ENCODE measurements at places on chromosomes 4 and X.

GRCh38 chr4:1115528-1116293 is 2.3 kb upstream of the RNF212 start:
- DNase-seq, result no peak

GRCh38 chrX:154010330-154011087 is 9.2 kb downstream of the IRAK1 start:
- DNase-seq, result no peak

DNA sequence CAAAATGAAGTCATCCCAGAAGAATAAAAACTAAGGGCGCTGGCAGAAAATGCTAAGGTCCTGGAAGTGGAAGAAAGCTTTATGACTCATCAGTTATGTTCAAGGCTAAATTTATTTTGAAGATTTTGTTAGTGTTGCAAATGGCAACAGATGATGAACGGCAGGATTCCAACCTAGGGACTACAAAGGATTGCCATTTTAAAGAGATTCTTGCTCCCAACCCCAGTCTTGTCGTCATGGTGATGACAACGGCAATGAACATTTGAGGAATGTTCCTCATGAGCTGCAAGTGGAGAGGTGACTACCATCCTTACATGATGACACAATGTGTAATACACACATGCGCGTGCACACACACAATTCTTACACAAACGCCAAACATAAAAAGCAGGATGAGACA is 54.4 kb upstream of the FTHL17 start:
- DNase-seq, result no peak

GRCh38 chr4:173834151-173834550 is 304.1 kb upstream of the HAND2 start:
- DNase-seq, result no peak

DNA sequence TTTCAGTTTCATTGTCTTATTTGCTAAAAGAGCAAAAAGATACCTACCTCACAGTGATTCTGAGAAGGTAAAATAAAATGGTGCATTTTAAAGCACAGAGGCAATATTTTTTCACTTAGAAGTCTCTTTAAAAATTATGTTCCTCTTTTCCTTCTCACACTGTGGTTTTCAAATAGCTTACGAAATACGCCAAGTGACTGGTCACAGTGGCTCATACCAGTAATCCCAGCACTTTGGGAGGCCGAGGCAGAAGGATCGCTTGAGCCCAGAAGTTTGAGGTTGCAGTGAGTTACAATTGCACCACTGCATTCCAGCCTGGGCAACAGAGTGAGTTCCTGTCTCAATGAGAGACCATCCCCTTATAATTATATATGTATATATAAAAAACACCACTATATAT is 372.6 kb downstream of the FBXO8 start:
- no peak for DNase-seq

- no peak for DNase-seq
These were observed 19.9 kb downstream of the PHKA1 start for GRCh38 chrX:72694170-72694569.

DNA sequence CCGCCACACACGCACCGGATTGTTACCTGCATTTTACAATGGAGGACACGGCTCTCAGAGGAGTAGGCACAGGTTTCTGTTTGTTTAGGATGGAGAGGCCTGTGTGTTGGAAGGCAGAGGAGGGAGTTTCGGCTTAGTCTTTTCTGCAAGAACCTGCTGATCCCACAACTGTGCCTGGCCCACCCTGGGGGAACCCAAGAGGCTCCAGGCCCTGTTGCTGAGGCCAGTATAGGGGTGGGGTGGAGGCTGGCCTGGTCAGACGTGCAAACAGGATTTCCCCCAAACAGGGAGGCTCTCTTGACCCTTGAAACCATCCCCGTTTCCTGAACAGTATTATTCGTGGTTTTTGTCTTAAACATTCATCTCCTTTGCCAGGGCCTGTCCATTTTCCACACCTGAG is 772 bp upstream of the SLC49A3 start:
- DNase-seq, result no peak

GRCh38 chr4:14596028-14596427 is 406.3 kb upstream of the CPEB2 start:
- no peak for DNase-seq

DNA sequence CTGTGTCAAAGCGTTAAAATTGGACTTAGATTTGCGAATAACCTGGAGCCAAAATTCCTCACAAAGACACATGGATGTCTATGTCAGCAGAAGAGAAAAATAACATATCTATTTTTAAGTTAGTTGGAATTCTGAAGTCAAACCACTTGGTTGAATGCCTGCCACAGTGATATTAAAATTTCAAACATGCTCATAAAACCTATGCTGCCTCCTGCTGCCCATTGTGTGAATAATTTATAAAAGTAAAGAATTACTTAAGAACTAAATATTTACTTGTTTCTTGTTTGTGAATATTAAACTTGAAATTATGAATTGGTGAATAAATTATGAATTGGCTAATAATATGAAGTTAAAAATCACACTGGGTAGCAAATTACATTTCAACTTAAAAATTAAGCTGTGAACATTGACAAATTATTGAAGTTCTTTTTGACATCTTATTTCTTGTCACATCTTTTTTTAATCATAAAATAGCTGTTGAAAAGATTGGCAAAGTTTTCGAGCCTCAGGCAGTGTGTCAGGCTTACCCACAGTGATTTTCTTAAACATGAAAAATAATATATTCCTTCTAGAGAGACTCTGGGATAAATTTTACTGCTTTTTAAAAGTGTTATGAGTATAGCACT is 35.4 kb downstream of the FABP2 start:
- DNase-seq, result no peak

- no peak for DNase-seq
These were observed 32.2 kb downstream of the NFXL1 start for GRCh38 chr4:47882228-47882627.

- no peak for DNase-seq
These were observed 167.8 kb downstream of the PCDH10 start for GRCh38 chr4:133316909-133317308.

DNA sequence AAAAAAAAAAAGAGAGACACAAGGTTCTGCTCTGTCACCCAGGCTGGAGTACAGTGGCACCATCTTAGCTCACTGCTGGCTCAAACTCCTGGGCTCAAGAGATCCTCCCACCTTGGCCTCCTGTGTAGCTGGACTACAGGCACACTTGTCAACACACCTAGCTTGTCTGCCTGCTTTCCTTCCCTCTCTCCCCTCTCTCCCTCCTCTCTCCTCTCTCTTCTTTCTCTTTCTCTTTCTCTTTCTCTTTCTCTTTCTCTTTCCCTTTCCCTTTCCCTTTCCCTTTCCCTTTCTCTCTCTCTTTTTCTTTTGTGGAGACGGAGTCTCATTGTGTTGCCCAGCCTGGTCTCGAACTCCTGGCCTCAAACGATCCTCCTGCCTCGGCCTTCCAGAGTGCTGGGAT is 132.1 kb downstream of the DIPK2B start:
- no peak for DNase-seq

- no peak for DNase-seq
These were observed 214.1 kb upstream of the ANXA3 start for GRCh38 chr4:78337244-78338020.

GRCh38 chrX:14884714-14885113 is 11.5 kb downstream of the MOSPD2 start:
- no peak for DNase-seq

GRCh38 chr4:29900336-29900735 is 819.8 kb upstream of the PCDH7 start:
- DNase-seq, result no peak

DNA sequence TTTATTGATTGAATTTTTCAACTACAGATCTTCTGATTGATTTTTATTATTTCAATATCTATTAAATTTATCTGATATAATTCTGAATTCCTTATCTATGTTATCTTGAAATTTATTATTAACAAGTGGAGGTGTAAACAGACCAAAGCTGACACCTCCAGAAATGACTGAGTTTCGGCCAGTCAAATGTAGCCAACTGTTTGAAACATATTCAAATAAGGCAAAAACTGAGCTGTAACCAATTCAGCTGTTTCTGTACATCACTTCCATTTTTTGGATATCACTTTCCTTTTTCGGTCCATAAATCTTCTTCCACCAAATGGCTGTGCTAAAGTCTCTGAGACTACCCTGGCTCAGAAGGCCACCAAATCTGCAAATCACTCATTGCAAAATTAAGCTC is 2127.3 kb upstream of the AGA start:
- DNase-seq, result no peak

- DNase-seq, result no peak
These were observed 63.3 kb downstream of the KCNIP4 start for GRCh38 chr4:21885241-21885640.
